ENCODE measurements at places on chromosomes 6 and 20.
A peak's percentile ranks its signal among the peaks of the same experiment; 100 is the strongest.

- peak; percentile 57 for DNase-seq
Measured at GRCh38 chr6:90284236-90285041, 12.2 kb downstream of the BACH2 start.

- DNase-seq = no peak
Measured at GRCh38 chr6:31588871-31589650, 3.0 kb downstream of the LST1 start.

- no peak for DNase-seq
Measured at GRCh38 chr6:161631676-161632194, 357.9 kb upstream of the AGPAT4 start.

DNA sequence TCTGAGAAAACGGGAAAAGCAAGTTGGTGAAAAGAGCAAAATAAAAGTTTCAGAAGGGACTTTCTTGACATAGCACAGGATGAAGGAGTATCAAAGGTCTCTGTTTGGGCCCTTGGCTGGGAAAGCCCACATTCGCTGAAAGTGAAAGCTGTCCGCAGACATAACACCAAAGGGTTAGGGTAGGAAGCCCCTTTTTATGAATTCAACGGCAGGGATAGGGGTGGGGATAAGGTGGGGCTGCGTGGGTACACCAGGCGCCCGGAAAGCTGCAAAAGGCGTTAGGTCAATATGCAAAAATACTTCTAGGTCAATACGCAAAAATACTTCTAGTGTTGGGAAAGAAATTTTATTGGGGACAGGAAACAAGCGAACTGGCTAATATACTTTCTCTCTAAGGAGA is 135.1 kb downstream of the OR2B2 start:
- DNase-seq = no peak

DNA sequence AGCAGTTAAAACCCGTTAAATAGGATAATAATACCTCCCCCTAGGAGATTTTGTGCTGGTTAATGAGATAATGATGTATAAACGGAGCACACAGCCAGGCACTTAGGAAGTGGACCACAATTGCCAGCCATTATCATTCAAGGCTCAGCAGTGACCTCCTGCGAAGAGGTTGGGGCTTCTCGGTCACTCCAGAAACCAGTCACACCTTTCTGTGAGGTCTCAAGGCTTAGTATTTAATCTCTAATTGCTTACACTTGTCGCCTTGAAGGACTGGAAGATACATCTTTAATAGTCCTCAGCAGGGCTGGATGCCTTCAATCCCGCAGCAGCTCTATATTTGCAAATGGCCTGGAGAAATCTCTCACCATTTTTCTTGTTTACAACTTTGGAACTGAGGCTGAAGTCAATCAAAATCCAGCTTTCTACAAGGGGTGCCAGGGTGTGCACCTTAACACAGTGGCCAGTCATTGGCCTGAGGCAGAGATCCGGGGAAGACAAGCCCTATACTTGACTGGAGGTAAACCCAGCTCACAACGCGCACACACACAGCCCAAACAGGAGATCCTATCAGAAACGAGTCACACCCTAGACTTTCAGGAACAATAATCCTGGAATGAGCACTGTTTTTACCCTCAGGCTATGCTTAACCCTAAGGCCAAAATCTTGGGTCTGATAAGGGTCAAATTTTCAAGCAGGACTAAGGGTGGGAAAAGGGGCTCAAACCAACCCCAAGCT is 1.2 kb downstream of the POU5F1 start:
- DNase-seq = no peak

DNA sequence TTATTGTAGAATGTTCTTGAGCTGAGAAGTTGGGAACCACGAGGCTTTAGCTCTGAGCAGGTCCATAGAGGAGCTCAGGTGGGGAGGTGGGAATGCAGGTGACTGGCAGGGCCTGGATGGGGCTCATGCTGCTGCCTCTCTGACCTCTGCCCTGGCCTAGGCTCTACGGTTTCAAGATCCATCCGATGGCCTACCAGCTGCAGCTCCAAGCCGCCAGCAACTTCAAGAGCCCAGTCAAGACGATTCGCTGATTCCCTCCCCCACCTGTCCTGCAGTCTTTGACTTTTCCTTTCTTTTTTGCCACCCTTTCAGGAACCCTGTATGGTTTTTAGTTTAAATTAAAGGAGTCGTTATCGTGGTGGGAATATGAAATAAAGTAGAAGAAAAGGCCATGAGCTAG is at the start of gene LY6G5B:
Gene LY6G5B (plus strand): TSS at position 301 of the 400 bp plus-strand sequence. CDS start 975 bp downstream, outside the sequence.
- no peak for DNase-seq

DNA sequence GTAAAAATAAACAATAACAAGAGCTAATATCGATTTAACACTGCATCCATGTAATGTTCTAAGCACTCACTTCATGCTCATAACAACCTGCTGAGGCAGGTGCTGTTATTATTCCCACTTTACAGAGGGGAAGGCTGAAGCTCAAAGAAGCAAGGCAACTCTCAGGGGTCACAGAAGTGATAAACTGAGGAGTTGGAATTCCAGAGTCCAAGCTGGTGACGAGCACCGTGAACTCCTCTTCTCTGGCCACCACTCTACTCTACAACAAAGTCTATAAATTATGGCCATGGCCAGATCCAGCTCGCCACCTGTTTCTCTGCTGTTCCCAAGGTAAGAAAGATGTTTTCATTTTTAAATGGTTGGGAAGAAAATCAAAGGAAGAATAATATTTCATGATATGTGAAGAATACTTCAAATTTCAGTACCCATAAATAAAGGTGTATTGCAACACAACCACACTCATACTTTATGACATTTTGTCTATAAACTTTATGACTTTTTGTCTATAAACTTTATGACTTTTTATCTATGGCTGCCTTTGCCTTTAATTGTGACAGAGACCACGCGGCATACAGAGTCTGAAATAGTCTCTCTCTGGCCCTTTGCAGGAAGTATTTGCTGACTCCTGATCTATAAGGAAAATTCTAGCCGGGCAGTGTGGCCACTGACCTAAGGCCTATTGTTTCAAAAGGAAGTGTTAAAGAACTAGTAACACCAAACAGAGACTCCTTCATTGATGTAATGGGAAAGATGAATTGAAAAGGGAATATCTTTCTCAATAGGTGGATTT is 113.2 kb upstream of the KCNG1 start:
- no peak for DNase-seq

- no peak for DNase-seq
Measured at GRCh38 chr6:12249541-12250382, 40.4 kb upstream of the EDN1 start.

DNA sequence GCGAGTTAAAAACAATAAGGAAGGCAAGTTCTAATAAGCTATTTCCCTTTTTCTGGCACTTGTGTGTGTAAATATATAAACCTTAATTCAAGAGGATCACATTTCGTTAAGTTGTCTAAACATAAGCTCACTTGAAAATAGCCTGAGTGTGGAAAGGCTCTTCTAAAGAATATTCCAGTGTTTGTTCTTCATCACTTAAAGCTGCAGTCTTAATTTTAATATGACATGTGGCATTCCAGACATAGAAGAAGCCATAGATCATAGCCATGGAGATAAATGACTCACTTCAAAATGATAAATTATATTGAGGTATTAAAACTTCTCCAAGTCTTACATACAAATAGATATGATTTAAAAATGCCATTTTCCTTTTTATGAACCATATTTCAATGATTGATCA is 42.1 kb downstream of the IYD start:
- DNase-seq = no peak

DNA sequence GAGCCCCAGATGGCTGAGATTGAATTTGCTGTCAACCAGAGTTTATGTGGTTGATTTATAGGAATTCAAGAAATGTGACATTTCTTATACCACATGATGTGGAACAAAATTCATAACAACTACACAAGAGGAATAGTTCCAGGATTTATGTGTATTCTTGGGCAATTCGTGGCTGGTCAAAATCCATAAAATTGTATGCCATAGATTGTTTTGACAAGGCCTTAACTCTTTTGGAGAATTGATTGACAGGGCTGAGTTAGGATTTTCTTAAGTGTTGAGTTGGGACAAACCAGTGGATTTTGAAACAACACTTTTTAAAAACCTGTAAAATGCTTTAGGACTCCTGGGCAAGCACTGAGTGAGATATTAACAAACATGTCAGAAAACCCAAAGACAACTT is 19.4 kb upstream of the SLC2A12 start:
- DNase-seq = no peak

GRCh38 chr6:5961836-5962235 is 44.9 kb downstream of the NRN1 start:
- no peak for DNase-seq

DNA sequence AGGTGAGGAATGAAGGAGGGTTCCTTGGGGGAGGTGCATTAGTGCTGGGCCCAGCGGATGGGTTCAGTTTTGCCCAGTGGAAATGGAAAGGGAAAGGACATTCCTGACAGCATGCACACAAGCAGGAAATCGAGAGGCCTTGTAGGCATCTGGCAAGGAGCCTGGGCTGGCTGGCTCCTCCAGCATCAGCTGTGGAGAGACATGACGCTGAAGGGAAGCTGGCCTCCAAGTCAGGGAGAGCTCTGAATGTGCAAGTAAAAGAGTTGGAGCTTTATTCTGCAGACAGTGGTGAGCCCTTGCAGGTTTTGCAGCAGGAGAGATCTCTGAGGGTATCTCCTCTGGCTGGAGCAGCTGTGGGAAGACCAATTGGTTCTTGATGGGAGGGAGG is 154.3 kb downstream of the MRPL14 start:
- no peak for DNase-seq

- no peak for DNase-seq
Measured at GRCh38 chr20:51199920-51200319, 177.0 kb upstream of the KCNG1 start.

DNA sequence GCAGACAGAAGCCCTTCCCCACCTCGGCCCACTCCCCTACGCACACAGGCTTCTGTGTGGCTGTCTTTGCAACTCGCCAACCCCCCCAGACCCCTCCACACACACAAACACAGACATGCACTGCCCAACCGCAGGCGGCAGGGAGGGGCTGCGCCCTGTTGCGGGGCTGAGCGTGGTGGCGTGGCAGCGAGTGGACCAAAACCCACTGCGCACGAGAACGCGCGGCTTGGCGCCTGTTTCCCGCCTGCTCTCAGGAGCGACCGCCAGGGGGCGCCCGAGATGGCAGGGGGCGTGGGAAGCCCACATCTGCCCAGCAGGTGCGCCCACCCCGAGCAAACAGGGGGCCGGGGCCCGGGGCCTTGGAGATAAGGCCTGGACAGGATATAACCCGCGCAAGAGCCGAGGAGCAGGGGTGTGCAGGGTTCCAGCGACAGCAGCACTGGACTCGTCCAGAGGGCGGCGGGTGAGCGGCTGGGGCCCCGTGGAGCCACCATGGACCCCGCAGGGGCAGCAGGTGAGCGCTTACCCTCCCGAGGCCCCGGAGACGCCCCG is at the start of gene RBPJL:
Gene RBPJL (plus strand): TSS at position 410 of the 552 bp plus-strand sequence. CDS start 83 bp downstream, at position 493.
- peak; percentile 40 for DNase-seq

GRCh38 chr20:36400909-36401735 is 95.0 kb downstream of the DLGAP4 start:
- DNase-seq = no peak

DNA sequence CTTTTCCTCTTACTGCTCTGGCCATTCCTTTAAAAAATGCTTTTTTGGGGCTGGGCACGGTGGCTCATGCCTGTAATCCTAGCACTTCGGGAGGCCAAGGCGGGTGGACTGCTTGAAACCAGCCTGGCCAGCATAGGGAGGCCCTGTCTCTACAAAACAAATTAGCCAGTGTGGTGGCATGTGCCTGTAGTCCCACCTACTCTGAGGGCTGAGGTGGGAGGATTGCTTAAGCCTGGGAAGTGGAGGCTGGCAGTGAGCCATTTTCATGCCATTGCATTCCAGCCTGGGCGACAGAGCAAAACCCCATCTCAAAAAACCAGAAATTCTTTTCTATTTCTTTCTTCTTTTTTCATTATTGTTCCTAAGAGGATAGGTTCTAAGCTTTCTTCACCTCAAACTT is 36.9 kb upstream of the RNF144B start:
- DNase-seq = no peak

- peak; percentile 21 for DNase-seq
Measured at GRCh38 chr20:57708694-57709673, 831 bp downstream of the PMEPA1 start.

- no peak for DNase-seq
Measured at GRCh38 chr6:5466281-5467136, 205.2 kb downstream of the FARS2 start.

DNA sequence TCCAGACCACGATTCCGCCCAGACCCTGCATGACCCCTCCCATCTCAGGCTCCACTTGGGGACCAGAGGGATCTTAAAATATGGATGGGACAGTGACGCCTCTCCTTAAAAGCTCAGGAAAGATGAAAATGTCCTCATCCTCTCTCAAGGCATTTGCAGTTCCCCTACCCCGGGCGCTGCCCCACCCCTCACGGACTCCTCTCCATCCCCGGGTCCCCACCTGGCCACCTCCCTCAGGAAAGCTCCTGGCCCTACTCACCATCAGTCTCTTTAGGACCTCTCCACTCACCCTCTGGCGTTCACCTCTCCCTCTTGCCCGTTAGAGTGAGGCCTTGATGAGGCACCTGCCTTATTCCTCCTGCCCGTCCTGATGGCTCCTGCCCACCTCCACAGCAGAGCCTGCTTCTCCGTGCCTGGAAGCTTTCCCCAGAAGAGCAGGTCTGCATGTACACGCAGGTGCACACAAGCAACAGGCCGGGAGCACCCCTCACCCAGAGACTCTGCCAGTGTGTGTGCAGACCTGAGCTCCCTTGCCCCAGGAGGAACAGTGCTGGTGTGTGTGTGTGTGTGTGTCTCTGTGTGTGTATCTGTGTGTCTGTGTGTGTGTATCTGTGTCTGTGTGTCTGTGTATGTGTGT is 105.6 kb upstream of the NXT1 start:
- DNase-seq = no peak
